ENCODE measurements at places on chromosomes 7 and 10.

- no peak for DNase-seq
Observed at GRCh38 chr7:107715531-107715930, 28.4 kb upstream of the CBLL1 start.

GRCh38 chr10:103277713-103278536 is 987 bp downstream of the INA start:
- DNase-seq, result no peak

DNA sequence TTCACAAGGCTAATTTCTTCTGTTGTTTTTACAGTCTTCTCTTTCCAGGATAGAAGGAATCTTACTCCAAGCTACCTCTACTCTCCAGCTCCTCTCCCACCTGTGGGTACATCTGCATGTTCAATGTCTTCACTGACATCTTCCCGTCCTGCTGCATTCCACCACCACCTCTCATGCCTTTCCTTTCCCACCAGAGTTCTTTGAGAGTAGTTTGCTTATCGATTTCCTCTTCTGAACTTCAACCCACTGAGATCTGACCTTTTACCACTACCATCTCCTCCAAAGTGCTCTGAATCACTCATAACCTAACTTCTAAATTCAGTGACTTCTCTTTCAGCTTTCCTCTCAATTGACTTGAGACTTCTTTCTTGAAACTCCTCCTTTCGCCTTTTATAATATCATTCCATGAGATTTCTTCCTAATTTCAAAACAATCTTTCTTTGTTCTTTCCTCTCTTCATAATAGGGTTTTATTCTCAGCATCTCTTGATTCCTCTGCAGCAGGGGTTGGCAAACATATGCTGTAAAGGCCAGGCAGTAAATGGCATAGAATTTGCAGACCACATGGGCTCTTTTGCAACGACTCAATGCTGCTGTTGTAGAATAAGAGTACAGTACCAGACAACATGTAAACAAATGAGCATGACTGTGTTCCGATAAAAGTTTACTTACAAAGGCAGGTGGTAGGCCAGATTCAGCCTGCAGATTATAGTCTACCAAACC is 22.1 kb downstream of the ACSL5 start:
- DNase-seq, result no peak

- peak; percentile 66 for DNase-seq
Observed at GRCh38 chr10:119250641-119251314, 43.4 kb downstream of the GRK5 start.
